ENCODE measurements at places on chromosomes 1 and 21.

- peak; percentile 99 for DNase-seq
These were observed at the start of gene KIFAP3 for GRCh38 chr1:170074250-170075157. Gene KIFAP3 (minus strand): TSS chr1:170074695. CDS start chr1:170074467, 228 bp downstream.

DNA sequence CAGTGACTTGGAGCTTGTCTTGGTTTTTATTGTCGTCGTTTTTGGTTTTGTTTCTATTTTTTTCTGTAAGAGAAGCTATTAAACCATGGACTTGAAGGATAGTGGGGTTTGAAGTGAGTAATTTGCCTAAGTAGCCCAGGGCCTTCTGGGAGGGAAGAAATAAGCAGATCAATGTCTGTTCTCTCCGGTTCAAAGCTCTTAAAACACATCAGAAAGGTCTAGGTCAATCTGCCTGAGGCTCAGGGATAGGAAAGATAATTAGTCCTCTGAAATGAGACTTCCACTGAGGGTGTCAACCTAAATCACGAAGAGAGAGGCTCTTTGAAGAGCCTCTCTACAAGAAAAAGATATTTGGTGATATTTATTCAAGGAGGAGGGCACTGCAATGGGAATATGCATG, 178.0 kb downstream of the MATN1 start:
- no peak for DNase-seq

DNA sequence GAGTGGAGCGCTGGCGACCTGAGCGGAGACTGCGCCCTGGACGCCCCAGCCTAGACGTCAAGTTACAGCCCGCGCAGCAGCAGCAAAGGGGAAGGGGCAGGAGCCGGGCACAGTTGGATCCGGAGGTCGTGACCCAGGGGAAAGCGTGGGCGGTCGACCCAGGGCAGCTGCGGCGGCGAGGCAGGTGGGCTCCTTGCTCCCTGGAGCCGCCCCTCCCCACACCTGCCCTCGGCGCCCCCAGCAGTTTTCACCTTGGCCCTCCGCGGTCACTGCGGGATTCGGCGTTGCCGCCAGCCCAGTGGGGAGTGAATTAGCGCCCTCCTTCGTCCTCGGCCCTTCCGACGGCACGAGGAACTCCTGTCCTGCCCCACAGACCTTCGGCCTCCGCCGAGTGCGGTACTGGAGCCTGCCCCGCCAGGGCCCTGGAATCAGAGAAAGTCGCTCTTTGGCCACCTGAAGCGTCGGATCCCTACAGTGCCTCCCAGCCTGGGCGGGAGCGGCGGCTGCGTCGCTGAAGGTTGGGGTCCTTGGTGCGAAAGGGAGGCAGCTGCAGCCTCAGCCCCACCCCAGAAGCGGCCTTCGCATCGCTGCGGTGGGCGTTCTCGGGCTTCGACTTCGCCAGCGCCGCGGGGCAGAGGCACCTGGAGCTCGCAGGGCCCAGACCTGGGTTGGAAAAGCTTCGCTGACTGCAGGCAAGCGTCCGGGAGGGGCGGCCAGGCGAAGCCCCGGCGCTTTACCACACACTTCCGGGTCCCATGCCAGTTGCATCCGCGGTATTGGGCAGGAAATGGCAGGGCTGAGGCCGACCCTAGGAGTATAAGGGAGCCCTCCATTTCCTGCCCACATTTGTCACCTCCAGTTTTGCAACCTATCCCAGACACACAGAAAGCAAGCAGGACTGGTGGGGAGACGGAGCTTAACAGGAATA, 4.2 kb downstream of the TFAP2E start:
- no peak for DNase-seq

GRCh38 chr1:53308506-53308905, 19.4 kb downstream of the LRP8 start:
- no peak for DNase-seq

DNA sequence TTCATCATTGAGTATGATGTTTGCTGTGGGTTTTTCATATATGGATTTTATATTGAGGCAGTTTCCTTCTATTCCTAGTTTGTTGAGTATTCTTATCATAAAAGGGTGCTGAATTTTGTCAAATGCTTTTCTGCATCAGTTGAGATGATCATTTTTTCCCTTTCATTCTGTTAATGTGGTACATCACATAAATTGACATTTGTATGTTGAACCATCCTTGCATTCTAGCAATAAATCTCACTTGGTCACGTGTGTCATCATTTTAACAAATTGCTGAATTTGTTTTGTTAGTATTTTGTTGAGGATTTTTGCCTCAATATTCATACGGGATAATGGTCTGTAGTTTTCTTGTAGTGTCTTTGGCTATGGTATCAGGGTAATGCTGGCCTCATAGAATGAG, 19.9 kb downstream of the TTC34 start:
- no peak for DNase-seq

DNA sequence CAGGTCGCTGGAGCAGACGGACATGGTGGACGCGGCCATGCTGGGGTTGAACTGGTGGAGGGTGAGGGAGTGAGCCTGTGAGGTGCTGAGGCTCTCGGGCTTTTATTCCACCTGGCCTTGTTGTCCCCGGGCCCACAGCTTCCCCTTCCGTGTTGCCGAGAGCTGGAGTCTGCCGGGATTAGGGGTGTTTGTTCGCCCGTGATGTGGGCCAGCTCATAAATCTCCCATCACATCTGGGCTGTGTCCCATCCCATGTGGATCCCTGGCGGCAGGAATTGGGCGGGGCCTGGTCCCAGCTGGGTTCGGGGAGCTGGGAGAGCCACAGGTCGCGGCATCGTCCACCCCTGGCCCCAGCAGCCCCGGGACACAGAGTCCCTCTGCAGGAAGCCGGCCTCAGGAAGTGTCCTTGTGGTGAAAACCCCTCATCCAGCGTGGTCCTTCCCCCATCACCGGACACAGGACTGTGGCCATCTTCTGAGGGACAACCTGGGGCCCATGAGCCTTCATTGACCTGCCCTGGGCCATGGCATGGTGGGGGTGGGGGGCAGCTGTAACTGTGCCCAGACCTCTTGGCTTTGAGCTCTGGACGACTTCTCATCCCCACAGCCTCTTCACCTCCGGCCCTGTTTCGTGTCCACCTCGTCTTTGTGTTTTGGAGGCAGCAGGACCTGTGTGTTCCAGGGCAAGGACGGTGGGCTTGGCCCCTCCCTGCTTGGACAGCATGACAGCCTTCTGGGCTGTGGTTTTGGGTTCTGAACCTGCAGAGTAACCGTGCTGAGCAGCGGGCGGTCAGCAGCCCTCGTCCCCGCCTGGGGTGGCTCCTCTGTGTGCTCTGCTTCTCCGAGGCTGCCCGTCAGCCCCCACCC, at the start of gene KRTAP10-6:
TSS of gene KRTAP10-6 (minus strand) at position 60 of the 866 bp plus-strand sequence. CDS start at position 39, 21 bp downstream.
- DNase-seq, result no peak

DNA sequence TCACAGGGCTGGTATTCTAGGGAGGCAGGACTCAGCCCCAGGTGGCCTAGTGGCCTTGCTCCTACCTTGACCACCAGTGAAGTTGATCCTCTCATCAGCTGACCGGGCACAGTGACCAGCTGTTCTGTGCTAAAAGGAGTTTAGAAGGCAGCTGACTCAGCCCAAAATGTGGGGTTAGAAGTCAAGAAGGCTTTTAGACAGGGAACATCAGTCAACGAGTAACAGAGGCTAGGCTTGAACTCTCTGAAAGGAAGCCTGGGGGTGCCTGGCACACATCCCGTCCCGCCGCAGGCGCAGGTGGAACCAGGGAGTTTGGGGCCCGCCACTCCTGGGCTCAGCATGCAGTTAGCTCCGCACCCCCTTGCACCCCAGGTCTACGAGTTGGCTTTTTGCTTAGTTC, 114.9 kb upstream of the SLC45A1 start:
- DNase-seq, result no peak

- DNase-seq, result peak; percentile 40
These were observed 567.6 kb downstream of the MRPL39 start for GRCh38 chr21:25039461-25040380.

DNA sequence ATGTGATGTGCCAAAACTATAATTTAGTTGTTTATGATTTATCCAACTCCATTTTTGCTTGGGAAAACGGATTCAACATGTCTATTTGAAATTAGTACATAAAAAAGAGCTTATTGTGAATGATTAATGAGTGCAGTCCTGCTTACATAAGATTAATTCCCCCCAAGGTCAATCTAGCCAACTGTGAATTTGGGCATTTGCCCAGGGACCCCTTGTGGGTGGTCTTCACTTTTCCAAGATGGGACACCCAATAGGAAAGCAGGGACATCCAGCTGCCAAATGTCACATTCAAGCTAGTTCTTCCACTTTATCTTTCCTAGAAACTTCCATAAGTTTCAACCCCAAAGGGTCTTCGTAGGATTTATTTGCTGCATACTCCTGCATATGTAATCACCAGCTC, 362.4 kb upstream of the PKN2 start:
- no peak for DNase-seq

GRCh38 chr1:44602634-44603628, 71.3 kb downstream of the TMEM53 start:
- no peak for DNase-seq

DNA sequence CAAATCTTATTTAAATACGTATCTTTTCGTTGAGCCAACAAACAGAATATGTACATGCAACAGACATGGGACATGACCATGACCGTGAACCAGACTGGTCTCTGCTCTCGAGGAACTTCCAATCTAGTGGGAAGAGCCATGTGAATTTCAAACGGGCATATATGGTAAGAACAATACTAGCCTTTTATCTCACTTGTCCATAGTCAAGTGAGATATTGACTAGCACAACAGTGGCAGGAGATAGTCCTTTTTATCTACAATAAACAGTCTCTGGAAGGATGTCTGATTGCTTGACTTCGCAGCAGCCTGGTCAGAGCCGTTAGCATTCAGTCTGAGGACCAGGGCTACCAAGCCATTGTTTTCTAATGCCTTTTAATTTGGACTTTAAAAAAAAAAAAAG, 12.6 kb upstream of the PLA2G2C start:
- DNase-seq, result no peak

DNA sequence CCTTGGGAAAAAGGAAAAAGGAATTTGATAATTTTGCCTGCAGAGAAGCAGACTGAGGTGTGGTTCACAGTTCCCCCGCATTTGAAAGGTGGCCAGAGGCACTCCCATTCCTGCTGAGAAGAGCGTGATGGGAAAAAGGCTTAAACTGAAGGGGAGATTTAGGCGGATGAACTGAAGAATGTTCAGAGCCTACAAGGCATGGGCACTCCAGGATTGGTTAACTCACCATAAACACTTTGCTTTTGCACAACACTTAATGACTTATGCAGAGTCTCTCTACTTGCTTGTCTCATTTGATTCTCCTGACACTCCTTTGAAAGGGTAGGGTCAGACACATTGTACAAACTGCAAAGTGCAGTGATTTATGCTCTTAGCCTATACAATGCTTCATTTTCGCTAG, 119.6 kb upstream of the RUNX1 start:
- no peak for DNase-seq

DNA sequence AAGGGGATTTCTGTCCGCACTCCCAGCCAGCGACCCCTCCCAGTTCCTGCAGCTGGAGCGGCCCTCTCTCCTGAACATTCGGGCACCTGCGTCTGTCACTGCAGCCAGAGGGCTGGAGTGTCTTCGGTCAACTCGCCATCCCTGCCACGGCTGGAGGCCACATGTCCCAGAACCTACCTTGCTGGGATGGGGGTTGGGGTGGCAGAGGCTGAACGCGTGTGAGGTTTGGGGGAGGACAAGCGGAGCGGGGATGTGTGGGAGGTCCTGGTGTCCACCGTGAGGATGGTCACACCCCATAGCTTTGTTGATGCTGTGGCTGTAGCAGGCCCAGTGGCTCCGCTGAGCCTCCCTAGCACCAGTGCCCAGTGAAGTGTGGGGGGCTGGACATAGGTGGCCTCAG, 14.8 kb upstream of the C1orf174 start:
- DNase-seq, result no peak

GRCh38 chr1:221172841-221173240, 293.6 kb downstream of the HLX start:
- DNase-seq, result no peak

DNA sequence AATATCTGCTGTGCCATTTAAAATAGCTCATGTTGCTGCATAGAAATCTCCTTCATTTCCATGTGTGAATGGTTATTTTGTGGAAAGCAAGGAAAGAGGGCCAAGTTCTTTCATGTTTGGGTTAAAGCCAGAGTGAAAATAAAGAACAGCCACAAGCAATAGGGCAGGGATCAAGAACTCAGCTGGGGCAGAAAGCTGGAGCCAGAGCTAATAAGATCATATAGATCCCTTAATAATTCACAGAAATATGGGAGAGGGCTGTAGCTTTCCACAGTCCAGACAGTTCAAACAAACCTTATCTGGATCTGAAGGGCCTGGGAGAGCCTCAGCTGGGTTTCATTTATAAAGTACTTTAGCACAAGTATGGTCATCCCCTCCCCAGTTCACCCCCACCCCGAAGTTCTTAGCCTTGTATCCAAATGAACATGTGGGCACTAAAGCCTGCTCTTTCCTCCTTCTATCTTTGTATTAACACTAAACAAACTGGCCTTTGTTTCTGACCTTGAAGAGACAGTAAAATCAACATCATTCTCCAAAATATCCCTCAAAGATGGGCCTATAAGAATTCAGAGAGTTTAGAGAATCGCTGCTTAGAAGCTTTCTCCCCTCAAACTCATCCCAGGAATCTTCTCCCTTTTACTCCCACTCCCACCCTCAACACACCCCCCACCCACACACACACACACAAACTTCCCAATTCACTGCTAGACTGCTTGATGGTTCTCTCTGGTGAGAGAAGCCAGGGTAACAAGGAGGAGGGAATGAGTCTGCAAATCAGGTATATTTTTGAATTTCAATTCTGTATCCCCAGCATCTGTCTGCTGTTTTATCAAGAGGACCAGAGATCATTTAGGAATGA, 41.7 kb downstream of the UTP25 start:
- no peak for DNase-seq

- DNase-seq, result no peak
These were observed 6.3 kb downstream of the ZMPSTE24 start for GRCh38 chr1:40264354-40264781.

- no peak for DNase-seq
These were observed 6.6 kb downstream of the HEYL start for GRCh38 chr1:39632682-39633417.

DNA sequence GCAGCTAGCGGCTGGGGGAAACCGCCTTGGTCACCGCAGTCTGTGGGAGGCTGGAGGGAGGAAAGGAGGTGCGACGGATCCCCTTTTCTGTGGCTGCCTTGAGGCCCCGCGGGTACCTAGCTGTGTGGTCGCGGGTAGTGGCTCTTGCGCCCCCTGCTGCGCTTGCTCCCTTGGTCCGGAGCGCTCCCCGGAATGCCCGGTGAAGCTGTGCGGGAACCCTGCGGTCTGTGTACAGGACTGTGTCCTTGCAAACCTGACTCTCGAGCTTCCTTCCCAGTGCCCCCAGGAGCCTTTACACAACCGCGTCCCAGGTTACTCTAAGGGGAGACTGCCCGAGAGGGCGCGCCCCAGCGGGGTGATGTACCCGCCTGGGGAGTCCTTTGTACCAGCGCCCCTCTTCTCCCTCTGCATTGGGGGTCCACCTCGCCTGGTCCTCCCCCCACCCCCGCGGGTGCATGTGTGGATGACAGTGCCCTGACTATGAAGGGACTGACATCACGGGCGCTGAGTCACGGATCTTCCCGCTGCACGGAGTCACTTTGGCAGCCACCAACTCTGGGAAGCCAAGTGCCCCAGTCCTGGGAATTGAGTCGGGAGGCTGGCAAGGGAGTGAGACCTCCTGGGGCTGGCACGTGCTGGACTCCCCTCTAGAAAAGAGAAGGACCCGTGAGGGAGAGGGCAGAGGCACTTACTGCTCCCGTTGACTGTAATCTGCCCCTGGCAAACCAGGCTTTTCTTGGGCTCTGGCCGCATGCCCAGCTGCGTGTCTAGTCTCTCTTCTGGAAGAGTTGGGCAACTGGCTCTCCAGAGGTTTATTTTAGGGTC, 816 bp downstream of the IL6R start:
- peak; percentile 86 for DNase-seq

Measured in RKO (cell line).